ENCODE measurements at places on chromosomes 13 and 19. TPM values are rescaled to one million over a fixed set of nuclear protein-coding genes. Genes with fewer than 3 reads are reported as not detected.

DNA sequence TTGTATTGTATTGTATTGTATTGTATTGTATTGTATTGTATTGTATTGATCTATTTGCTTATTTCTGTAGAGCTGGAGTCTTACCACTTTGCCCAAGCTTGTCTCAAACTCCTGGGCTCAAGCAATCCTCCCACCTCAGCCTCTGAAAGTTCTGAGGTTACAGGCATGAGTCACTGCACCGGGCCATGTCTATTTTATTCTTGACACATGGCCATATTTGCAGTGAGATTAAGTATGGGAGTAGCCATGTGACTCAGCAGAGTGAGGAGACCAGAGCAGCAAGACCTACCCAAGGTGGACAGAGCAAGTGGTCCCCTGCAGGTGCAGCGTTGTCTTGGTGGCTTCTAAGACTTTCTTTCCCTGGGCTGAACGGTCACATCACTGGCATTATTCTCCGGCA lies 49.1 kb upstream of the UBAC2 start:
- DNase-seq = no peak

Gene SBK2
- 12.7 TPM for total RNA-seq

DNA sequence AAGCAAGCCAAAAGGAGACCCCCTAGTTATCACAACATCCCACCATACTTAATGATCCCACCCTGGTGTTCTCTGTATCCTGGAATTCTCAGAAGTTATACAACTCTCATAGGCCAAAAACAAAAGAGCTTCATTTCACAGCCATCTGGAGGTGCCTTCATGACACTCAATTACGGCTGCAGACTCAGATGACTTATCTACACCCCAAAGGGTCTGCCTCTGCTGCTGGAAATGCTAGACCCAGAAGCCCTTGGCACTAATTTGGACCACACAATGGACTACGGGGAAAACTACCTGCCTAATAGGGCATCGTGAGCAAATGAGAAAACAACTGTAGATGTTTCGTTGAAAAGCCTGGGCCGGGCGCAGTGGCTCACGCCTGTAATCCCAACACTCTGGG lies 40.2 kb downstream of the BRD4 start:
- DNase-seq = no peak

DNA sequence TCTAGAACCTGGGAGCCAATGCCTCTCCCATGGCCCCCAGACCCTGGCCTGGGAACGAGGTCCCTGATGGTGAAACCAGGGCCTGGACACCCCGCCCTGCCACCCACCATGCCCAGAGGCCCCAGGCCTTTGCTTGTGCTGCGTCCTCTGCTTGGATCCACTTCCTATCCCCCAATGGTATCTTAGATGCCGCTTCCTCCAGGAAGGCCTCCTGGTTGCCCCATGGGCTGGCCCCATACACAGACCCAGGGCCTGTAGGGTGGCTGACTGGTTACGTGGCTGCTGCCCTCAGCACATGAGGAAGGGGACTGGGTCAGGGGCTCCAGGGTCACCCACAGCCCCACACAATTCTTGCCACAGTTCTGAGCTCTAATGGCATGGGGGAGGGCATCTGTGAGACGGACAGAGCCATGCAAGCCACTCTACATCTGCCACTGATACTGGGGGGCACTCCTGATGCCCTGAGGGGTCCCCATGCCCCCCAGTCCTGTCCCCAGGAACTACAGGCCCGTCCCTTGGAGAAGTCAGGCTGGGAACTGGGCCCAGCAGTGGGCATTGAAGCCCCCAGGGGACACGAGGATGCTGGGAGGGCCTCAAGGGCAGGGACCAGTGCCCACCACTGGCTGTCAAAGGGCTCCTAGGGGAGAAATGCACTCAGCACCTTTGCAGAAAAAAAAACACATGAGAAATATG lies 5.0 kb downstream of the RPL36 start:
- DNase-seq = no peak

DNA sequence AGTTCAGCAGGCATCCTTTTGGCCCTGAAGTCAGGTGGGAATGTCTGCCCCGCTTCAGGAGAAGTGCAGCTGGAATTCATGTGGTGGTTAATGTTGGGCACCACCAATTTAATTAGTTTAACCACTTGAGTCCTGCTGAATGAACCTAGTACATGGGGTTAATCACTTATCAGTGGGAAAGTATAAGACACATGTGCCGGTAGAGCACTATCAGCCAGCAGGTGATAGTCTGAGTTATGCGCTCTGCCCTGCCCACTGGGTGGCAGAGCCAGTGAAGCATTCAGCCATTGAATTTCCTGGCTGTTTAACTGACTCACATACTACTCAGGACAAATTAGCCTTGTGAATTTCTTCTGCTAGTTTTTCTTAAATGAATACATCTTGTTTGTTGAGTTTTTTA lies 789.7 kb upstream of the PRR20A start:
- DNase-seq = no peak

Gene GTF2F2
- total RNA-seq = 19.7 TPM

Gene FAM124A
- 12.1 TPM for total RNA-seq

GRCh38 chr19:1836458-1837221 lies 11.6 kb downstream of the REXO1 start:
- no peak for DNase-seq

Gene PLPPR3
- total RNA-seq = not detected

DNA sequence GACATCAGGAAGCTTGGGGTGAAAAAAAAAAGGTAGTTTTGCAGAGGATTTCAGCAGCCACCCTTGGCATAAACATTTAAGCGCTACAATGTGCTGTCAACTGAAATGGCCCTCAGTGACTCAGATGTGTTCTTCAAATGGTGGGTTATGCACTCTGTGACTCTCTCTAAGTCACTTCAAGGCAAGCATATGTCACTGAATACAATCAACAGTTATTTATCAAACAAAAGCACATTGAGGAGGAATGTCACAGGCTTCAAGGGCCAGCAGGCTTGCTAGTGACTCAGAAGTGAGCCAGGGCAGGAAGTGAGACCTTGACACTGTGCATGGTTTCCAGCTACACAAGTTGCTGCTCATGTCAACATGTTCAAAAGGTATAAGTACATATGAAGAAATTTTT lies 523.7 kb upstream of the HTR2A start:
- no peak for DNase-seq

GRCh38 chr13:35643625-35644024 lies 167.1 kb upstream of the MAB21L1 start:
- DNase-seq = no peak

DNA sequence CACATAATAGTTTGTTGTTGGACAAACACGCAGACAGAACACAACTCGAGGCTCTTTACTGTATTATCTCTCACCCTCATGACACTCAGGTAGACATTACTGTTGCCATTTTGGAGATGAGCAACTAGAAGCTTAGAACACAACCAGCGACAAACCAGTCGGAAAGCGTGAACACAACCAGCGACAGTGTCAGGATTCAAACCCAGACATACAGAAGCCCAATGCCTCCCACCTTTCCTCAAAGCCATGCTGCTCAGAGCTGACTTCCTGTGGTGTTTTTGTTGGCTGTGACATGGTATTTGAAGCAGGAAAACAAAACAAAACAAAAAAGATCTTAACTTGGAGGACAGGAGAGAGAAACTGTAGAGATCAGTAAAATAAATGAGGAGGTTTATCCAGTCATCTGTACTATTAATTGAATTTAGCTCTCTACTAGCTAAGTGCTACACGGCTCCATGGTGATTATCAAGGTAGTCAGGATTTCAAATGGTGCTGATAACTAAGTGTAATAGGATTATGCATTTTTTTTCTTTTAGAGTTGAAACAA lies 92.1 kb downstream of the STARD13 start:
- no peak for DNase-seq

GRCh38 chr13:18947376-18947977 lies 234.1 kb downstream of the TUBA3C start:
- no peak for DNase-seq

DNA sequence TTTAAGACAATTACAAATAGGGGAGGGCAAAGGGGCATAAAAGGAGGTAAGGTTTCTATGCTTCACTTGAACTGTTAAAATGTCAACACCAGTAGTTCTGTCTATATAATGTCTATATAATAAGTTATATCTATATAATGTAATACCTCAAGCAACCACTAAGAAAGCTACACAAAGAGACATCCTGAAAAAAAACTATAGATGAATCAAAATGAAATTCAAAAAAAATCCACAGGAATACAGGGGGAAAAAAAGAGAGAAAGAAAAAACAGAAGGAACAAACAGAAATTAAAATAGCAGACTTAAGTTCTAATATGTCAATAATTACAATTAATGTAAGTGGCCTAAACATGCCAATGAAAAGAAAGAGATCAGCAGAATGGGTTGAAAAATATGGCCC lies 186.0 kb downstream of the KCTD15 start:
- no peak for DNase-seq

DNA sequence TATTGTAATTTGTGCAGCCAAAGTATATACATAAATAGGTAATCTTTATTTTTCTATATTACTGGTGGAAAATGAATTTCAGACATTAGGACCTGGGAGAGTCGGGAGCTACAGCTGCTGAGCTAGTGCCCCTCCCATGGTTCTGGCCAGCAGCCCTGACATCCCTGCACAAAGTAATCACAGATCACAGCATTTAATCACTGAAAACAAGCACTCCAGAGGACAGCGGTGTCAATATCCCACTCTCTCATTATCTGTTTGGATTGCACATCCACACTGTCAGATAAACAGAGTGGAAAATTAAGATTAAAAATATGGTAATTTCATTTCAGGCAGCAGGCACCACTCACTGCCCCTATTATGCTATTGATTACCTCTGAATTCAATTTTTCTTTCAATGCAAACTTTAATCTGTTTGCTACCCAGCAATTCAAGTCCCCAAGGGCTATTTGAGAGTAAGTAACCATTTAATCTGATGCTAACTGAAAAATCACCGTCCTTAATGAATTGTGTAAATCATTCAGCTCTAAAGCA lies 254.1 kb upstream of the SOX21 start:
- no peak for DNase-seq

Gene RHPN2
- 3.0 TPM for total RNA-seq

DNA sequence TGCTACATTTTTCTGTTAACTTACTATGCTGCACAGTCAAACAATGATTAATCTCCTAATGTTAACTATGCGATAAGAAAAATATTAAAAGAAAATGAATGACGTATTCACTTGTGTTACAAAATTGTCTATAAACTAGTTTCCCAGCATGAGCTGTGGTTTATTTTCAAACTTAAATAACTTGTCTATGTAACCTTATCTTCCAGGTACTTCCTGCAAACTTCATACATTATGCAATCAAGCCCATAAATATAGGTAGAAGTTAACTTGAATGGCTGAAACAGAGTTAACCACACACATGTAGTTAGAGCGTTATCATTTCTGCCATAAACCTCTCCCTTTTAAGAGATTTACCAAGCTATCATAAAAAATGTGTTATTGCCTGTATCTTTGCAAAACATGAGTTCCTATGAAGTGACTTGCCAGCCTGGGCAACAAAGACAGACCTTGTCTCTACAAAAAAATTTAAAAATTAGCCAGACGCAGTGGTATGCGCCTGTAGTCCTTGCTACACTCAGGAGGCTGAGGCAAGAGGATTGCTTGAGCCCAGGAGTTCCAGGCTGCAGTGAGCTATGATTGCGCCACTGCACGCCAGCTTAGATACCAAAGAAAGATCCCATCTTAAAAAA lies 17.7 kb upstream of the KLF5 start:
- DNase-seq = no peak

Gene FBN3
- total RNA-seq = not detected

DNA sequence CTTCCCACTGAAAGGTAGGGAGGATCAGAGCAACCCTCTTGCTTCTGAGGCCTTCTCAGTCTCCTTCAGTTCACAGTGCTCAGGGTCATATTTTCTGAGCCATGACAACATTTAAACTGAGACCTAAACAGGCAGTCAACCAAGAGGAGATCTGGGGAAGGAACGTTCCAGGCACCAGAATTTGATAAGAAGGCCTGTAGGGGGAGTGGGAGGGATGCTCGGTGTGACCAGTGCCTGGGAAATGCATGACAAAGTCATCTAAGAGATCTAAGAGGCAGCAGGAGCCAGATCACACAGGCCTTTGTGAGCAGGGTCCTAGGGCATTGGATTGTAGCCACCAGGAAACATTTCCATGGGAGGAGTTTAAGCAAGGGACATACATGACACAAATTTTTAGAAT lies 71.6 kb downstream of the SHISA2 start:
- DNase-seq = no peak

DNA sequence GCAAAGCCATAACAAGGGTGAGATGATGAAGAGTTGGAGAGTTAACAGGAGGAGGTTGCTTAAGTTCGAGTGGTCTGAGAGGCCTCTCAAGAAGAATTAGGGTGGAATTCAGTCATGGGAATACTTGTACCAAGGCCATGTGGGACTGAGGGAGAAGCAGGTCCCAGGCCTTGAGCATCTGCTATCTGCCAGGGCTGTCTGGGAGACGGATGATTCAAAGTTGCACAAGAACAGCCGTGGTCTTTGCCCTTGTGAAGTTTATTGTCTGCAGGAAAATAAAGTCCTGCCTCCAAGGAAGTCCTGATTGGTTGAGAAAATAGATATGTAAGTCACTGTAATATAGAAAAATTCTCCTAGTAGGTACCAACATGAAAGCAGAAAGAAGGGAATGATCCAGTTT lies 178.8 kb upstream of the RFC3 start:
- DNase-seq = no peak

- DNase-seq = no peak
These were observed 1.2 kb upstream of the FLT1 start for GRCh38 chr13:28496188-28496564.

Gene SMIM44
- total RNA-seq = not detected

- no peak for DNase-seq
These were observed 17.0 kb downstream of the SUGT1 start for GRCh38 chr13:52669677-52670076.

DNA sequence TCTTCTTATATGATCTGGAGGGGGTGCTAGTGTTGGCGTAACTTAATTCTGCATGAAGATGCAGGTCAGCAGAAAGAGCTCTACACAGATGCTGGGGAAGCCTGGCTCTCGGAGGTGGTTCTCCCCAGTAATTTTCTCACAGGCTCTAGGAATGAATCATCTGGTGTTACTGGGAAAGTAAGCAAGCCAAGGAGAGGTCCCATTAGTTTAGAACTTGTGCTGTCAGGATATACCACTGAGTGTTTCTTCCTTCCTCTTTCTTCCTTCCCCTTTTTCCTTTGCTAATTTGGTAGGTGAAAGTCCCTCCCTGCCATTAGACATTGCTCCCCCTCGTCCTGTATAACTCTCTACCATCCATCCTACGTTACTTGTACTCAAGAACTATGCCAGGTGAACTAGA lies 68.3 kb downstream of the ATP8A2 start:
- DNase-seq = no peak

GRCh38 chr19:10321417-10321797 lies 5.6 kb upstream of the FDX2 start:
- DNase-seq = peak; percentile 52

- no peak for DNase-seq
These were observed 19.9 kb downstream of the POMP start for GRCh38 chr13:28678809-28679208.

GRCh38 chr19:56705939-56706338 lies 34.4 kb upstream of the ZNF835 start:
- DNase-seq = no peak

- DNase-seq = no peak
These were observed 6.6 kb downstream of the HNRNPM start for GRCh38 chr19:8451377-8451776.

DNA sequence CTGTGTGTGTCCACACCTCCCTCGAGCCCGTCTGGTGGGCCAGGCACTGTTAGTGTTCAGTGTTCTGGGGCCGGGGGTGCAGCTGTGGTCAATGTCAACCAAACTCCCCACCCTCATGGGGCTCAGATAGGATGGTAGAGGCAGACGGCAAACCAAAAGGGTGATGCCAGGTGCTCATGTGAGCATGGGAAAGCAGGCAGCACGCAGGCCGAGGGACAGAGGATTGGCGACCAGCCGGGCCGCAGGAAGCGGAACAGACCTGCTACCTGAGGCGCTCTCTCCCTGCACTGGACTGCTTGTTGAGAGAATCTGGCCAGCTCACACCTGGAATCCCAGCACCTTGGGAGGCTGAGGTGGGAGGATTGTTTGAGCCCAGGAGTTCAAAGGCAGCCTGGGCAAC lies 29.1 kb downstream of the DHX34 start:
- no peak for DNase-seq
